Cardiac ventricle fibroblast (primary cell): ENCODE measurements at places on chromosomes 4 and X. TPM values are rescaled to one million over a fixed set of nuclear protein-coding genes. Genes with fewer than 3 reads are reported as not detected.

The GPAT3 gene
- total RNA-seq = 0.62 and 1.5 TPM in 2 replicates

The TMSB15B gene
- 1.1 and 1.2 TPM in 2 replicates for total RNA-seq

The MAGIX gene
- total RNA-seq = 0.19 and 0.54 TPM in 2 replicates

The LANCL3 gene
- 0.19 and 0.93 TPM in 2 replicates for total RNA-seq

The GLUD2 gene
- total RNA-seq = 7.3 and 8.2 TPM in 2 replicates

The CFI gene
- total RNA-seq = 21.2 and 23.8 TPM in 2 replicates

The UGT8 gene
- total RNA-seq = not detected in 2 replicates

The AVPR2 gene
- total RNA-seq = not detected in 2 replicates

The ADH4 gene
- total RNA-seq = not detected in 2 replicates

The CCDC120 gene
- 2.0 and 2.5 TPM in 2 replicates for total RNA-seq
